ENCODE measurements at places on chromosomes 5 and 9.

- no peak for DNase-seq
These were observed 93.8 kb downstream of the HSPA4 start for GRCh38 chr5:133145436-133146170.

DNA sequence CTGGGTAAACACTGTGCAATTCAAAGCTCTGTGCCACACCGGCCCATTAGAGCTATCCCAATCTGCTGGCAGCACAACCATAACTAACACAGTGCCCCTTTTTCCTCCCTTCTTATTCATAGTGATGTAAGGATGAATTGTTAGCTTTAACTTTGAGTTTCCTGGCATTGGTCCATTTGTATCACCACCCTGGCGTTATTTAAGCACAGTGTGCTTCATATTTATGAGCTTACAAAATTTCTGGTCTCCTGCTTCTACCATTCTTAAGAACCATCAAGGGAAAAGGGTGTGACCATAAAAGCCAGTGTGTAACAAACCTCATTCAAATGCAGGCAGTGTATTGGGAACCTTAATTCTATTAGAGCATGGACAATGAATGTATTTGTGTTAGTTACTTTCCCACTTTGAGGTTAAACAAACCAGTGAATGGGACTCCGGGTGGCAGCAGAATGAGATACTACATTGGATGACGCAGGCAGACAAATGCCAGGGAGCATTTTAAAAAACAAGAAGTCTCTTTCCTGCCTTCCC is 222.6 kb downstream of the TMEM161B start:
- no peak for DNase-seq

DNA sequence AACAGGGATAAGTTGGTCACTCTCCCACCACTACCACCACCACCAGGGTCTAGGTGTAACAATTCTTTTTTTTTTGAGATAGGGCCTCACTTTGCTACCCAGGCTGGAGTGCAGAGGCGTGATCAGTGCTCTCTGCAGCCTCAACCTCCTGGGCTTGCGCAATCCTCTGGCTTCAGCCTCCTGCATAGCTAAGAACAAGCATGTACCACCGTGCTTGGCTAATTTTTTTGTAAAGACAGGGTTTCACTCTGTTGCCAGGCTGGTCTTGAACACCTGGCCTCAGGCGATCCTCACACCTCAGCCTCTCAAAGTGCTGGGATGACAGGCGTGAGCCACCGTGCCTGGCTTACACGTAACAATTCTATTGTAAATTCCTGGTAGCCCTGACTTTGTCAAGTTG is 27.5 kb downstream of the CORO2A start:
- DNase-seq = no peak

DNA sequence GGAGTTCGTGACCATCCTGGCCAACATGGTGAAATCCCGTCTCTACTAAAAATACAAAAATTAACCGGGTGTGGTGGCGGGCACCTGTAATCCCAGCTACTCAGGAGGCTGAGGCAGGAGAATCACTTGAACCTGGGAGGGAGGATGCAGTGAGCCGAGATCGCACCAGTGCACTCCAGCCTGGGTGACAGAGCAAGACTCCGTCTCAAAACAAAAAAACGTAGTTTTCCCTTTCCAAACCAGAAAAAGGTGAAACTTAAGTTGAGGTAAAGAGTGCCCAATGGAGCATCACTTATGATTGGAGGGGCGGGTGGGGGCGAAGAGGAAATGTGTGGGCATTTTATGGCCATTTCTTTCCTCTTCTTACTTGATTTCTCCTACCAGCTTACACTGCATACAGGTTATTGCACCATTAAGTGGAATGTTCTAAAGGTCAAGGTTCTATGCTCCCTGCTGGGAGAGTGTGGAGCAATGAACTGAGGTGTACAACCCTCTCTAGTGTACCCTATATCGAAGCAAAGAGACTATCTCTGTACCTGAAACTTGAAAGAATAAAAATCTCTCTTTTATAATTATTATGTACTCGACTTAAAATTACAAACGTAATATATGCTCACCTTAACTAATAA is 136.2 kb downstream of the DEPDC1B start:
- DNase-seq = no peak

DNA sequence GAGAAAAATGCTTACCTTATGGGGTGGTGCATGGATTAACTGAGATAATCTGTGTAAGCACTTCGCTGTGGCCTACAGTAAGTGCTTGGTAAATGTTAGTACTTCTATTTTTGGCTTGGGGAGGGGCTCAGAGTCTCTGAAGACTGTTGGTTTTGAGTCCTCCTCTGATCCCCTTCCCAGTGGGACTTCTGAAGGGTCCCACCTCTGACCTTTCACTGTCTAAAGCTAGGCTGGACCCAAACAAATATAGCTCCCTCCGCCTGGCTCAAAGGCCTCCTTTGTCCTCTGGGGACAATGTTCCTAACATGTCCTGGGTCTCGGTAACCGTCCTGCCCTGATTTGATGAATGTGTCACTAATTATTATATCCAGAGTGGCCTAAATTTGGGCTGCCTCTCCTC is 34.8 kb downstream of the CAMK2A start:
- no peak for DNase-seq

- DNase-seq = no peak
These were observed 62.2 kb downstream of the DMRTA1 start for GRCh38 chr9:22508790-22509189.

GRCh38 chr9:28923351-28923750 is 1350.1 kb upstream of the C9orf72 start:
- DNase-seq = no peak

- peak; percentile 92 for DNase-seq
These were observed 16.1 kb downstream of the B4GALT1 start for GRCh38 chr9:33151007-33151557.

- peak; percentile 57 for DNase-seq
These were observed 44.0 kb upstream of the SVEP1 start for GRCh38 chr9:110623462-110624025.

- peak; percentile 56 for DNase-seq
These were observed 43.5 kb upstream of the DNAH5 start for GRCh38 chr5:13987843-13988464.

DNA sequence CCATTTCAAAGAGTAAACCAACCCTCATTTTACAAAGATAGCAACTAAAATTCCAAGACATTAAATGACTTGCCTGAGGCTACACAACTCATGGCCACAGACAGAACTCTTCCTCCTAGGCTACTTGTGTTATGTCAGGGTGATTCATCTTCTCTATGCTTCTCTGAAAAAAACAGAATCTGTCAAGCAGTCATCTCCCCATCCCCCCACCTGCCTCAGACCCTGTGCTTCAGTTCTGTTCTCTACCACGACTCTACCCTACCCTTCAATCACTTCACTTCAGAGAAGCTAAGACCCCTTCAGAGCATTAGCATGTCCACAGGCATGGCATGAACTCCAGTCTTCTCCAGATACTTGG is 277.7 kb upstream of the PTGER4 start:
- no peak for DNase-seq

DNA sequence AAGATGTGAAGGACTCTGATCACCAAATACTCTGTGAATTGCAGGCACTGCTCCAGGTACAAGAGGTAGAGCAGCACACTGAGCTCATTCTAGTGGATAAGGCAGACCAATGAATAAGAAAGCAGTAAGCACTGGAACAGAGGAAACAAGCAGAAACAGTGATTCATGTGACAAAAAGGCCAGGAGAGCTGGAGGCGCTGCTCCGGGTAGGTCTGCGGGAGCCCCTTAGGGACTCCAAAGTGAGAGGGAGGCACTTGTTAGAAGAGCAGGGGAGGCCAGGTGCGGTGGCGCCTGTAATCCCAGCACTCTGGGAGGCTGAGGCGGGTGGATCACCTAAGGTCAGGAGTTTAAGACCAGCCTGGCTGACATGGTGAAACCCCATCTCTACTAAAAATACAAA is 231.6 kb upstream of the NFIL3 start:
- no peak for DNase-seq

GRCh38 chr5:169629847-169630548 is 7.1 kb upstream of the DOCK2 start:
- DNase-seq = peak; percentile 57

GRCh38 chr5:151174612-151175101 is 17.1 kb upstream of the ANXA6 start:
- no peak for DNase-seq

DNA sequence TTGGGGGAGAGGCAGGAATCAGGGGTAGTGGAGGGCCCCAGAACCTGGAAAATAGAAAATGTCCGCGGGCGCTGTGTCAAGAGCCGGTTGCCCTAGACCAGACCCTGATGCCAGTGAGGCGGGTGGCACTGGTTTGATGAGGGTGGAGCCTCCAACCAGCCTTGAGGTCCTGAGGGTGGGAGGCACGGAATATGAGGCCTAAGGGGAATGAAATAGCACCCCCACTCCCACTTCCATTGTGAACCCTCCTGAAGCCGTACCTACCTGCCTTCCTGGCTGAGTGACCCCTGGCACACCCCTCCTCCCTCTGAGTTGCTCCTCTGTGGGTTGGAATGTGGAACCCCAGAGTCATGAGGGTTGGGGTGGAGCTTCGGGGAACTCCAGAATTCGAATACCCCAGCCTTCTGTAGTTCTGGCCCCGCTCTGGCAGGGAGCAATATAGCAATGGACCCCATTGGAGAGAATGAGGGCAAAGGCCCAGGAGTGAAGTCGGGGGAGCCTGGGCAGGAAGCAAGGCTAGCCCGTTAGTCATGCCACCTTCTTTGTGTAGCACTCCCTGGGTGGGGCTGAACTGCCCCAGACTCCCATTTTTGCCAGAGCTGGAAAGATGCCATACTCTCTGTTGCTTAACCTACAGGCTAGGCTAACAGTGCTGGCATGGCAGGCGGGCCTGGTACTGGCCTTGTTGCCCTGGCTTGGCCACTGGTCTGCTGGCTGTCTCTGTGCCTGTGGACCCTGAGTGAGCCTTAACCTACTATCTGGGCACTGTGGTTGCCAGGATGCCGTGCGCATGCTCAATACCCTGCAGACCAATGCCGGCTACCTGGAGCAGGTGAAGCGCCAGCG is 1.0 kb downstream of the FPGS start:
- no peak for DNase-seq

DNA sequence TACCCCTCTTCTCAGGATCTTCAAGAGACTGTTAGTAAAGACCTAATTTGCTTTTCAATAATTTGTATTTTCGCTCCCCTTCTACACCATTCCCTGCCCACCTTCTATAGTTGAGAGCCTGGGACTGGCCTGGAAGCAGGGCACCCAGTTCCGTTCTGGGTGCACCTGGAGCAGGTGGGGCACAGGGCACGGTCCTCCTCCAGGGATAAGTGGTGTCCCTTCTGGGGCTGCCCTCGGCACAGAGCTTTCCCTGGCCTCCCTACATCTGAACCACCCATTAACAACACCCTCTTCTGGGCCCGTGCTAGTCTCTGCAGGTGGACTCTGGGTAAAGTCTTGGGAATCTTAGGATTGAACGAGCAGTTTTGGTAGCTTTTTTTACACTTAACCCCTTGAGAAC is 92.8 kb upstream of the PANK3 start:
- DNase-seq = no peak

DNA sequence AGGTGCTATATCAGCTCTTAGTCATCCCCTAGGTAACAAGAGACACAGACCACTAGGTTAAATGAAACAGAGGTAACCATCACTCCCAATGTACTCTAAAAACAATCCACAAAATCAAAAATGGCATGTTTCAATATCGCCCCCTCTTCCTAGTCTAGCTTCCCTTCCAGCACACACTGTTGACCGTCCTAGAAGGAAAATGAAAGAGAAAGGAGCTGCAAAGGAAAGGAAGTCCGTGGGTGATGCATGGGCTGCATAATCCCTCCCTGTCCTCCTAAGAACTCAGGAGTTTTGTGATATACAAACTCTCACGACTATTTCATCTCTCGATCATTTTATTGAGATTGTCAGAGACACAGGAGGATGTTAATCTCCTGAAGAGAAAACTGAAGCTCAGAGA is 101.6 kb downstream of the RFK start:
- no peak for DNase-seq

GRCh38 chr5:143714629-143715028 is 97.3 kb upstream of the HMHB1 start:
- no peak for DNase-seq

DNA sequence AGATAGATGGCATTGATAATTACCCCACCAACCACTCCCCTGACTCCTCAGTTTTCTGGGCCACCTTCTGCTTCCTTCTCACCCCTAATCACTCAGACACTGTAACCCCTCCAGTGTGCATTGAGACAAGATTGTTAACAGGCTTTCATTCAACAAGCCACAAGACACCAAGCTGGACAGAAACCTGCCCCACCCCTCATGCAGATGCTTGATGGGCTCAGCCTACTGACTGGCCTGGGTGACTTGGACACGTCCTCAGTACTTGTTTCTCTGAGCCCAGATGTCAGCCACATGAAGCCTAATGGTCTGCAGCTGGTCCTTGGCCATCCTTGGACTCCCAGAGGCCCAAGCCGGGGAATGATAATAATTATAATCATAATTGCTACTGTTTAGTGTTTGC is 71.4 kb upstream of the SMIM23 start:
- DNase-seq = no peak

DNA sequence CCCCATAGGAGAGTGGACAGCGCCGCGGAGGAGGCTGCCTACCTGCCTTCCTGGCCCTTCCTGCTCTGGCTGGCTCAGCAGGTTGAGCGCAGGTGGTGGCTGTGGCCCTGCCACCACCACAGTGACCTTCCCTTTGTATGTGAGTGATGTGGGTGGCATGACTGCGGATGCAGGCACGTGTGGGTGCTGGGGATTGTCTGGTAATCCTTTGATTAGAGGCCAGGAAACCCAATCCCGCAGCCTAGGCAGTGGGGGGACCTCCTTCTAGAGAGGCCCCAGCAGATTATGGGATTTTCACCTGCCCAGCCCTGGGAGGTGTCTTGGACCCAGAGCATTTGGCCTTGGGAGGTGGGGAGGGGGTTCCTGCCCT is 16.5 kb downstream of the RXRA start:
- no peak for DNase-seq

DNA sequence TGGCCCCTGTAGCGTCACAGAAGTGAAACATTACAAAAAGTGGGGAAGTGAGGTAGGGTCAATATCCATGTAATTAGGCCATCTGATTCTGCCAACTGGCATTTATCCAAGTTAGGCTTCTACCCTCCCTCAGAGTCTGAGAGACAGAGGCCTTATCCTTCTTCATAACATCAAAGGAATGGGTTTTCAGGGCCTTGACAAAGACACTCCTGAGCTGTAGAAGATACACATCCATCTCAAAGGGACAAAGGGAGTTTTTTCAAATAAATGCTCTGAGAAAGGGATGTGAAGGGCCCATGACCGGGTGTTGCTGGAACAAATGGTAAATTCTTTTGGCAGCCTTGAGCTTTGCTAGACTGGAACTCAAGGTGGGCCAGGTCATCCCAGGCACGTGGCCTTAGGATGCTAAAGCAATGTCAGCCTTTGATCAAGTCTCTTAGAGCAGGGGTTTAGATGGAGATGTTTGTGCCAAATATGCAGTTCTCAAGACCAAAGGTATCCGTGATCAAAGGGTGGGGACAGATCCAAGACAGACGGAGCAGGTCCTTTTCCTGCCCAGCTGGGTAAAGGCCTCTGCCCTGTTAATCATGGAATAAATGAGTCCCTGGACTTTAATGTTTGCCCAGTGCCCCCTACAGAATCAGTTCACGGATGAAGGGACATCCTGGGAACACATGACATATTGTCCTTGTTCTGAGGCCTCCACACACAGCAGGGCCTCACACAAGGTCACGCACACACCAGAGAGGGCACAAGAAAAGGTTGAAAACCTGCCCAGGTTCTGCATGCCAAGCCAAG is 10.0 kb upstream of the FAM169A start:
- no peak for DNase-seq
